ENCODE measurements at places on chromosomes 3 and 15.

DNA sequence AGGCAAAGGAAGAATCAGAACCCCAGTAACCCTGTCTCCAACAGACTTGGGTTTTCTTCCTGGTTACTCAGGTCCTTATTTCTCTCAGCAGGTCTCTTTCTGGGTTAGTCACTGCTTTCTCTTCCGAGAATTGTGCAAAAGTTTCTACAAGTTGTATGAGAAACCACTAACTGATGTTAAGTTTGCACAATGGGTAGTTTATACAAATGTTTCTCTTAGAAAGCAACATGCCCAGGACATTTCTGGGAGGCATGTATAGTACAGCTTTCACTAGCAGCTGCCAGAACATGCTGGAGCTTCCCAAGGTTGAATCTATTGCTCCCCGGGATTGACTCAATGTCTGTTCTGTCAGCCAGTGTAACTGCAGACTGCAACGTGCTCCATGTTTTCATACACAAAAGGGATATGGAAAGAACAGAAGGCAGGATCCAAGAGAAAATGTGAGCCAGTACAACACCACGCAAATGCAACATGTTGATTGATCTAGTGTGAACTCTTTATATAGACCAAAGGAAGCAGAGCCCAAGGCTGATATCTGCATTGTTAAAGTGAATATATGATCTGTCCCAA lies 887.8 kb downstream of the MCTP2 start:
- DNase-seq, result no peak

- no peak for DNase-seq
Measured at GRCh38 chr3:180176059-180176458, 139.3 kb upstream of the PEX5L start.

DNA sequence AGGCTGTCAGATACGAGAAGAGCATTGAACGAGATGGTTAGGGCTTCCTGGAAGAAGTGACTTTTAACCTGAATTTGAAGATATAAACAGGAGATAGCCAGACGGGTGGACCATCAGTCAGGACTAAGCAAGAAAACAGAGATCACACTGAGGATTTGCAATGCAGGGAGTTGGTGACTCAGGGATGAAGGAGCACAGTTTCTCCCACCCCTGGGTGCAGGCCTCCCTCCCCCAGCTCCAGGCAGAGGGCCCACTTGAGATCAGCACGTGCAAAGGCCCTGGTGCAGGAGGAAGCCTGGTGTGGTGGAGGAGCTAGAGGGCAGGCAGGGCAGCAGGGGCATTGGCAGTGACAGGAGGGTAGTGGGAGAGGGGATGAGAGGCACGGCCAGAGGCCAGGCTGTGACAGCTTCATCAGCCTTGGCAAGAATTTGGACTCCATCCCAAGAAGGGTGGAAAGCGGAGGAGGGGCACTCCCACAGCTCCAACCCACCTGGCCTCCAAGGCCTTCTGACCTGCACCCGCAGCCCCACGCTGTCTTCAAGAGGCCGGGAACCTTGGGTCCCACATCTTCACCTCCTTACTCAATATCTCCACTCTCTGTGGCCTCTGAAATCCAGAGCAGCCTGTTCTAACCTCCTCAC lies 8.7 kb upstream of the PCSK6 start:
- DNase-seq, result no peak

DNA sequence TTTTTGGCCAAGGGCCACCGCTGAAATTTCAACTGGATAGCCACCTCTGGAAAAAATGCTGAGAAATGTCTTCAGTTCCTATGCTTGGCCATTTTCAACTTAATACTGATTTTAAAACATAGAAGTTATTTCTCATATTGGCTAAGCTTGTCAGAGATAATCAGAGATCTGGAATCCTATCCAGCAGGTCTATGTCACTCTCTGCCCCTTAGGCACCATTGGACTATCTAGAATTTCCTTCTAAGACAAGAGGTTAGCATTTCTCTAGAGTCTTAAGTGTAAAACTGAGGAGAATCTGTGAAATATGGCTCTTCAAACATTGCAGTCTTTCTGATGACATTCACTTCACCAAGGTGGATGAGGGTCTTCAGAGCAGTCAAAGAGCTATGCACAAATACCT lies 597.3 kb downstream of the UNC13C start:
- DNase-seq, result no peak

DNA sequence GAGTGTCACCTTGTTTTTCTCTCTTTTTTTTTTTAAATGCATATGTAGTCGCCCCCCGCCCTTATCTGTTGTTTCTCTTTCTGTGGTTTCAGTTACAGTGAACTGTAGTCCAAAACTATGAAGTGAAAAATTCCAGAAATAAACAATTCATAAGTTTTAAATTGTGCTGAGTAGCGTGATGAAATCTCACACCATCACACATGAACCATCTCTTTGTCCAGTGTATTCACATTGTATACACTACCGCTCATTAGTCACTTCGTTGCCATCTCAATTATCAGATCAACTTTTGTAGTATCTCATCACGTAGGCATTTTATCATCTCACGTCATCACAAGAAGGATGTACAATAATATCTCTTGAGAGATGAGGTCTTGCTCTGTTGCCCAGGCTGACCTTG lies 62.5 kb upstream of the MLF1 start:
- DNase-seq, result no peak

- no peak for DNase-seq
Measured at GRCh38 chr15:98893401-98893800, 114.2 kb downstream of the PGPEP1L start.

- no peak for DNase-seq
Measured at GRCh38 chr3:50336452-50337174, 4.0 kb downstream of the RASSF1 start.

DNA sequence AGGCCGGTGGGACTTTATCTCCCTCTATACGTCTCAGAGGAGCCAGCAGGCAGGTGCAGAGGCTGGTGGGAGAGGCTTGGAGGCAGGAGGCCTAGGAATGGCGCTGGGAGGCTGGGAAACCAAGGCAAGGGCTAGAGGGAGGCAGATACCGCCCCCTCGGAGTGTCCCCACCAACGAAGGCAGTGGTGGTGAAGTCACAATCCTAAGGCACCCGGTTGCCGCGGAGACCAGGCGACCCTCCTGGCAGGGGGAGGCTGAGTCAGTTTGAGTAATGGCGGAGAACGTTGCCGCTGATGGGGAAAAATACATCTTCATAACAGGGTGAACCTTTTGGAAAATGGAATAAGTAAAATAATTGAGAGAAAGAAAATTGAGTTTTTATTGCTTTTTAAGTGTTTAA lies 29.9 kb upstream of the CACNA2D2 start:
- no peak for DNase-seq

DNA sequence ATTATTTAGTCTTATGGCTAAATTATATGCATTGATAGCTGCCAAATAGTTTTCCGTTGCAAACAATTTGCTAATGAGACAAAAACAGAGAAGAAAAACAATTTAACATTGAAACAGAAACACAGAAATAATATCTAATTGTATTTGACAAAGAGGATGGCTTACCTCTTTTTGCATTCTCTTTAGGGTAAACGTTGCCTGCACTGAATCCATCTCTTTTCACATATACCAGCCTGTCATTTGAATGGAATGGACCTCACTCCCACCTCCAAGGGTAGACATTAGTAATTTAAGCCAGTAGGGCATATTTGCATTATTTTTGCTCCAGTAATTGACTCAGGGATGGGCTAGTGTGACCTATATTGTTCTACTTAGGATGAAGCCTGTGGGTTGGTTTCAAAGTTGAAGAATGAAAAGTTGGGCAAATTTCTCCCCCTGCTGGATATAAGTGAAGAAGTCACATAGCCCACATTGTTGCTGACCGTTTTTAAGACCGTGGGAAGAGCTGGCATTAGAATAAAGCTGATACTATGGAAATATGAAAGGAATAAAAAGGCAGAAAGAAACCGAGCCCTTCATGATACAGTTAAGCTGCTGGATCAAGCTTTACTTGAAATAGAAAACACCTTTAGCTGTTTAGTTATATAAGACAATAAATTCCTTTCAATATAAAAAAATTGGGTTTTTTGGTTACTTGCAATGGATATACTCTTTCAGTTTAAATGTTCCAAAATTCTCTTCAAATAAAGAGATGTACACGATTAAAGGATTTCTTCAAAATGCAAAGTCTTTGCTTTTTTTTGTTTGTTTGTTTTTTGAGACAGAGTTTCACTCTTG lies 26.9 kb downstream of the PIERCE2 start:
- DNase-seq, result peak; percentile 42

- no peak for DNase-seq
Measured at GRCh38 chr15:79956354-79956939, 14.5 kb downstream of the BCL2A1 start.

GRCh38 chr15:52006702-52007340 lies 12.2 kb upstream of the MAPK6 start:
- no peak for DNase-seq

- no peak for DNase-seq
Measured at GRCh38 chr15:88401996-88402656, 65.1 kb downstream of the MRPL46 start.

DNA sequence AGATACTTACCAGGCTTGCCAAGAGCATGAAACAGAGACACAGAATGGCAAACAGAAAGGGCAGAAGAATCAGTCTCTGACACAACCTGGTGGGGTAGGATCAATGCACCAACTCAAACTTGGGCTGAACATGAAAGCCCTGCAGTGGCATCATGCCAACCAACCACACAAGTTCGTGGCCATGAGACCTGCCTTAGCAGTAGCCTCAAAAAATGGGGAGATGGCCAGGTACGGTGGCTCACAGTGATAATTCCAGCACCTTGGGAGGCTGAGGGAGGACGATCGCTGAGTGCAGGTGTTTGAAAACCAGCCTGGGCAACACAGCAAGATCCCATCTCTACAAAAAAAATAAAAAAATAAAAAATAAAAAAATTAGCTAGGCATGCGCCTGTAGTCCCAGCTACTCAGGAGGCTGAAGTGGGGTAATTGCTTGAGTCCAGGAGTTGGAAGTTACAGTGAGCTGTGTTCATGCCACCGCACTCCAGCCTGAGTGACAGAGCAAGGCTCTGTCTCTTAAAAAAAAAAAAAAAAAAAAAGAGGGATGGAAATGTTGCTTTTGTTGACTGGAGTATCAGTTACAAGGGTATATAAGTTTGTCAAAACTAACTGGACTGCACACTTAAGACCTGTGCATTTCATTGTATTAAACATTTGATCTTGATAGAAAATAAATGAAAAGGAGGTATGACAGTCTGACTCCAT lies 93.4 kb downstream of the XXYLT1 start:
- no peak for DNase-seq

- no peak for DNase-seq
Measured at GRCh38 chr3:173743111-173743510, 345.6 kb downstream of the NLGN1 start.

DNA sequence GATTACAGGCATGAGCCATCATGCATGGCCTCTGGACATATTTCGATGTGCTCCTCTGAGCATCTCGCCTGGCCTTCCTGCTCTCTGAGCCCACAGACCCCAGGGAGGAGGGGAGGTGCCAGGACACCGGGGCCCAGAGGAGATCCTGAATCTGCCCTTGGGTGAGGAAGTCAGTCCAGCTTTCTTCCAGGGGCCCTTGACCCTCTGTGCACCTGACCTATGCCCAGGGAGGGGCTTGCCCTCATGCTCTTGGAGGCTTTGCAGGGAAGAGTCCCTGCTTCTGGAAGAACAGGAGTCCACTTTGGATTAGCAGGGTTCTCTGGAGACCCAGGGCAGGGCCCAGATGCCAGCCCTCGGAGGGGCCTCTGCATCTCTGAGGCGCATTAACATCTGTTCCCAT lies 1.4 kb downstream of the ACSBG1 start:
- no peak for DNase-seq

DNA sequence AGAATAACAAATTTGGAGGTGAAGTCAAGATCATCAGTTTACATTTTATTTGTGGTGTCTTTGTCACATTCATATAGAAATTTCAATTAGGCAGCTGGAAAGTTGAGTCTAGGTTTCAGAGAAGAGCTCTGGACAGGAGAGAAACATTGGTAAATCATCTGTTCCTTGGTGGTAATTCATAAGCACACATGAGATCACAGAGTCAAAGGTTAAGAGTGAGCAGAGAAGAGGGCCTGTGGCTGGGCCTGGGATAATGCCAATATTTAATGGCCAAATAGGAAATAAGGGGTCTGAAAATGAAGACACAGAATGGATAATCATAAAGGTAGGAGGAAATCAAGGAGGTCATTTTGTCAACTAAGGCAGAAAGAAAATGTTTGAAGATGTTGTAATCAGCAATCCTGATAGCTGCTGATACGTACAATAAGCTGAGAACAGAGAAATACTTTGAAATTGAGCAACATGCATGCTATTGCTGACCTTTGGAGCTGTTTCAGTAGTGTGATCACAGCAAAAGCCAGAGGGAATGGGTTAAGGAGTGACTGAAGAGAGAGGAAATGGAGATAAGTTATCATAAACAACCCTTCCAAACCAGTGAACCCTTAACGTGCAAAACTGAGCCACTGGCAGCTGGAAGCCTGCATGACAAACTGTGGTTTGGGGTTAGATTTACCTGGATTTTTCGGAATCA lies 692.8 kb downstream of the AGBL1 start:
- DNase-seq, result no peak

DNA sequence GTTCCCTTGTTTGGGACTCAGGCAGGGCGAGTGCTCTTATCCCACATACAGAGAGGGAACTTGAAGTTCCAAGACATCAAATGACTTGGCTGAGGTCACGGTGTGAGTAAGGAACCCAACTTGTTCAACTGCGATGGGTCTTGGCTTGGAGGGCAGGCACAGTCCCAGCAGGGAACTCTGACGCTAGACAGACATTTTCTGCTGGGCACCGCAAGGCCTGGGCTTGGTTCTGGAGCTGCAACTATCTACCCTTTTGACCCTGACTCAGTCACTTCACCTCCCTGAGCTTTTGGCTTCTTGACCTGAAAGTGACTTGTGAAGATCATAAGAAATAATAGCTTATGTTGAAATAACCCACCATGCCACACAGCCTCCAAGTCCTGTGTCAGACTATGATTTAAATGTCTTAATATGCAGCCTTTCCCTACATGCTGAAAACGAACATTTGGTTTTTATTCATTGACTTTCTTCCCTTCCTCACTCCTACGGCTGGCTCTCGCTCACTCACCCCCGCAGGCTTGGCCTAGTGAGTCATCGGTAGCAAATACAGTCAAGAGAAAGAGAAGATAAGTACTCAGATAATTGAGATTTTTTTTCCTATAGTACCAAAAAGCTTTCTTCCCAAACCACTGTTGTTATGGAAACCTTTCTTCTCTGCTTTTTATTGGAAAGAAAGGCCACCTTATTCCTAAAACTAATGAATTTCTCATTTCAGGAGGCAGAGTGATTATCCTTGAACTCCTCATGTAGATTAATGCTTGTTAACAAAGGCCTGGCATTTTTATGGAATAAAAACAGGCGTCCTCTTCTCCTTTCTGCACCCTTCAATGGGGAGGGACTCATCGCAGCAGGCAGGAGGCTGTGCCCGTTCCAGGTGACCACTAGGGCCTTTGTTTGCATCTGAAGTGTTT lies 178.4 kb downstream of the ATP10A start:
- no peak for DNase-seq

- no peak for DNase-seq
Measured at GRCh38 chr15:85707519-85708338, 87.0 kb downstream of the KLHL25 start.

GRCh38 chr15:93017526-93017925 lies 71.5 kb downstream of the RGMA start:
- DNase-seq, result no peak

- DNase-seq, result no peak
Measured at GRCh38 chr3:75396316-75396802, 267.8 kb upstream of the FRG2C start.

- no peak for DNase-seq
Measured at GRCh38 chr3:107227091-107227490, 150.1 kb upstream of the CCDC54 start.

Data from HCT116 (cell line).